ENCODE measurements at places on chromosomes 5 and 9.

DNA sequence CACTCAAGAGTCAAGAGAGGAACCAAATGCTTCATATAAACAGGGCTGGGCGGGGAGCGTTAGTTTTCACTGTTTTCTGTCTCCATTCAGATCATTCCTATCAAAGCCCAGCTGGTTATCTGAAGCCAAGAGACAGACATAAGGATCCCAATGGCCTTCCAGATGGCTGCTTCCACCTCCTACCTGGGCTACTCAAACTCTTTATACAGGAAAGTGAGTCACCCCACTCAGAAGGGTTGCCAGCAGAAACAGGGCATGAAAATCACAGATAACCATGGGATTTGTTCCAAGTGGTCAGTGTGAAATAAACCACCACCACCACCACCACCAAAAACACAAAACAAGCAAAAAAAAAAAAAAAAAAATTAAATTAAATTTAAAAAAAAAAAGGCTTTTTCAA lies 5.5 kb downstream of the PRSS3 start:
- DNase-seq: no peak

DNA sequence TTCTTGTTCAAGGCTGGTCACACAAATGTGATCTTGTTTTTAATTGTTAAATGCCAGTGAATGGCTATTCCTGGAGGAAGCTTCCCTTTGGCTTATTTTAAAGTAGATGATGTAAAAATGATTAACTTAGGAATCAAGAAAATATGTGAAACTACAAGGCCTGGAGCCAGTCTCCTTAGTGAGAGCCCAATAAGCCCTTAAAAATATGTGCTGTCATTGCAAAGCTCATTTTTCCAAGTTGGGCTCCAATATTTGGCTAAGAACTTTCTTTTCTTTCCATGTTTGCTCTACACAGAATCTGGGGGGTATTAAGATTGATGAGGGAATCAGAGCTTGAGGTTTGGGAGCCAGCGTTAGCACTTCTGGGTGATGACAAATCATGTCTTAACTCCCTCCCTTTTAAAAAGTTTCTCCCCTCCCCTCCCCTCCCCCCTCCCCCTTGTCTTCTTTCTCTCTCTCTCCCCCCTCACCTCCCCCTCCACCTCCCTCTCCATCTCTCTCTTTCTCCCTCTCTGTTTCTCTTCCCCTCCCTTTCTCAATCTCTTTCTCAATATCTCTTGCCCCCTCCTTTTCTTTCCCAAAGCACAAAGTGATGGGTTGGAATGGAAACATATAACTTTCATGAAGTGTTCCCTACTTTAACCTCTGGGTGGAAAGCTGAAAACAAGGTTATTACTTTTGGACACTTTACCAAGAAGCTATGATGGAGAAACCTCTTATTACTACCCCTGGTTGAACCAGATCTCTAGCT lies 86.0 kb downstream of the FBXL7 start:
- DNase-seq: no peak

DNA sequence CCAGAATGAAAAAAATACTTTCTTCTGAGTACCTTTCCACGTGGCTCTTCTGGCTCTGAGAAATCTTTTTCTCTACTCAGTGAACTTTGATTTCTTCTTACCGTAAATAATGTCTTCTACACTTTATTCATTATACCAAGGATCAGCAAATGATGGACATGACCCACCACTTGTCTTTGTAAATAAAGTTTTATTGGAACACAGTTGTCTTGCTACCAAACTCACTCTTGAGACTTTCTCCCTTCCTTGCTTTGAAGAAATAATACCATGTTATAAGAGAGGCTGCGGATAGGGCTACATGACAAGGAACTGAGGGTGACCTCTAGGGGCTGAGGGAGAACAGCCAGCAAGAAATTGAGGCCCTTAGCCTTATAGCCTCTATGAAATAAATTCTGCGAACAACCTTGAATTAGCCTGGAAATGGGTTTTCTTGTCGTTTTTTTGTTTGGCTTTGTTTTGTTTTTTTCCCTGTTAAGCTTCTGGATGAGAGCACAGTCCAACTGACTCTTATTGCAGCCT lies 212.5 kb downstream of the COMMD10 start:
- DNase-seq: no peak

- no peak for DNase-seq
These were observed 11.1 kb upstream of the RXRA start for GRCh38 chr9:134314950-134315715.

All from T47D (cell line).